ENCODE measurements at places on chromosomes 3 and 15.

GRCh38 chr3:20935791-20936190 lies 749.8 kb upstream of the SGO1 start:
- DNase-seq: no peak

DNA sequence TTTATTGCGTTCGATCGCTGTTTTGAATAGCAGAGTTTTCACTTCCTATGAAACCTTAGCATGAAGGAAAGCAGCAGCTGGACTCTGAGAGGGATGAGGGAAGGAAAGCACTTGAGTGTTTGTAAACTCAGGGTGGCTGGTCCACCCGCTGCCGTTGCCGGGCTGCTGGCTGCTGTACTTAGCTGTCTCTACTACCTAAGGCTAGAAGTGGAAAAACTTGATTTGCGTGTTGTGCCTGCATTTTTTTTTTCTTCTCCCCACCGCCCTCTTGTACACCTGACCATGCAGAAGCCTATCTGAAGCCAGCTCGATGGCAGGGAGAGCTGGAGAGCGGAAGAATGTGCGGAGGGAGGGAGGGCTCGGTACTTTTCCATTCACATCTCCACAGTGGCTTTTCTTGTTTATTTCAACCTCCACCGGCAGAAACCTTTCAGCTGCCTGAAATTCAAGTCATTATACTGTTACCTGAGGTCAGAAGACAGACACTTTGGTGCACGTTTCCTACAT lies 4.8 kb upstream of the BCL6 start:
- DNase-seq: no peak

GRCh38 chr3:60053526-60054265 lies 1003.9 kb upstream of the CFAP20DC start:
- DNase-seq: no peak

DNA sequence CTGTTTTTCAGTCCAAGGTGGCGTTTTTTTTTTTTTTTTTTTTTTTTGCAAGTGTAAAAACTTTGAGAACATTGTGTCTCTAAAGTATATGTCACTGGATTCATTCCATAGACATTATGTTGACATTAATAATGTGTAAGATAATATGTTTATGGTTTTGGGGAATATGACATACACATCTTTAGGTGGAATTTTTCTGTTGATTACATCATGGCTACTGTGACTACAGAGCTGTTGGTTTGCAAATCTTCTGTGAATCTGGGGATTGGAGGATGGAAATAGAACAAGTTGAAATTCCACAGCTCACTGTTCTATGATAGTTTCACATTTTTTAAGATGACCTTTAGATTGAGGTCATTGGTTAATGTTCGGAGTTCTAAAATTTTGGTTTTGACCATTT lies 24.4 kb upstream of the PLSCR2 start:
- no peak for DNase-seq

DNA sequence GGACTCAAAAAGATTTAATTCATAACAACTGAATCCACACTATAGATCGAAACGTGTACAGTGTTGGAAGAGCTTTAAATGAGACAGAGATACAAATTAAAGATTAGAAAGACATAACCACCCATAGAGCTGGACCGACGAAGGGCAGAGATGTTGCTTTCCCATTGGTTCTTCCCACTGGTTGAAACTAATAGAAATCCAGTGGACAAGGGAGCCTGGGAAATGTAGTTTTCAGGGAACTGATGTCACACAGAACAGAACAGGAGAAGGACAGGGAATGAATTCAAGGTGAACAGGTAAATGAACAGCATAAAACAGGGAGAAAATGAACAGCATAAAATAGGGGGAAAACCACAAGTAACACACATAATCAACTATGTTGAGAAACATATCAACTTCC lies 328.7 kb downstream of the ZNF621 start:
- DNase-seq: no peak

- DNase-seq: no peak
Observed at GRCh38 chr15:56930669-56931313, 12.3 kb downstream of the TCF12 start.

- no peak for DNase-seq
Observed at GRCh38 chr15:31333119-31333518, 6.5 kb downstream of the KLF13 start.

DNA sequence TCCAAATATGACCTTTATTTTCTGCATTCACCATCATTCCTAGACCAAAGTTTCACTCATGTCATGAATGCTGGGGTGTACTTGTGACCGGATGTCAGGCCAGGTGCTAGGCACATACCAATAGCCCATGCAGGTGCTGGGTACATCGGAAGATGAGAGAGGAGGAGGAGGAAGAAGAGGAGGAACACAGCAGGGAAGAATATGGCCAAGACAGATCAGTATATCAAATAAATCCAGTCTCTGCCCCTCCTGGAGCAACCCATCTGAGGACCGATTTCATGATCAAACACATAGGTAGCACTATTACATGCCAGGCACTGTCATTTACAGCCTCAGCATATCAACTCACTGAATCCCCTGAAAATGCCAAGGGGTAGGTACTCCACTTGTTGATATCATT lies 3.0 kb upstream of the WNT7A start:
- no peak for DNase-seq

- no peak for DNase-seq
Observed at GRCh38 chr3:44966795-44967278, 9.1 kb downstream of the ZDHHC3 start.

DNA sequence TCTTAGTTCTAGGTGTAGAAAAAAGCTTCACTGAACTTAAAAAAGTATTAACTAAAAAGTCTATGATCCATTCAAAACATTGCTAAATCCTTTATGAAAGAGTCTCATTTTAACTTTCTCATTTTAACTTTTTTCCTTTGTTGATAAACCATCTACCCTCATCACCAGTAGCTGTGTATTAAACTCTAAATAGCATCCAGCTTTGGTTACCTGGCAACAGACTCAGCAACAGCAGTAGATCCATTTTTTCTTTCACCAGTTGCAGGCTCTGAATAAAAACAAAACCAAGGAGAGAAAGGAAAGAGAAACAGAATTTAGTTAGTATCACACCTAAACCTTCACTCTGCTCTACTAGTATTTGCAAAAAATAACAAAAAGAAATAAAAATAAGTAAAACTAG lies 51.6 kb downstream of the TP53BP1 start:
- no peak for DNase-seq

DNA sequence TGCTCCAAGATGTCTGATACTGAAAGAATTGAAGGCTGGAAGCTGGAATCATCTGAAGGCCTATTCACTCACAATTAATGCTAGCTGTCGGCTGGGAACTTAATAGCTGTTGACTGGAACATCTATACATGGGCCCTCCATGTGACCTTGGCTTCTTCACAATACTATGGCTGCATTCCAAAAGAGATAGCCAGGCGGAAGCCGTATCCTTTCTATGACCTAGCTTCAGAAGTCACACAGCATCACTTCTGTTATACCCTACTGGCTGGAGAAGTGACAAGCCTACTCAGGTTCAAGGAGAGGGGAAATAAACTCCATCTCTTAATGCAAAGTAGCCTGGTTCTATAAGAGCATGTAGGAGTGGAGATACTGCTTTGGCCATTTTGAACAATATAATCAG lies 50.9 kb upstream of the SPRED1 start:
- no peak for DNase-seq

- no peak for DNase-seq
Observed at GRCh38 chr3:187334904-187335303, 33.3 kb upstream of the RTP4 start.
